ENCODE measurements at places on chromosomes 11 and 22.

DNA sequence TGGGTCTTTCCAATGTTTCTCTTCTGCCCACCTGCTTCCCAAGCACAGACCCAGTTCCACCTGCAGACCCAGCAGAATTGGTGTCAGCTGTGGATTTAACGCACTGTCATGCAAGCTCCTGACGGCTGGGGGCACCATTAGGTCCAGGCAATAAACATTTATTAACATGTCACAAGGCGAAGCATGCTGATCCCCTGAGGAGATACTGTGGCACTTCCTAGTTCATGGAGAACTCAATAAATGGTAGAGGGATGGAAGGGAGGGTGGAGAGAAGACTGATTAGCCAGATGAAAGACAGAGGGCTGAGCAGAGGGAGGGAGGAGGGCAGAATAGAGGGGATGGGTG is 68.3 kb upstream of the TSPAN18 start:
- no peak for DNase-seq

GRCh38 chr22:45938913-45939312 is 38.0 kb downstream of the WNT7B start:
- DNase-seq: no peak

DNA sequence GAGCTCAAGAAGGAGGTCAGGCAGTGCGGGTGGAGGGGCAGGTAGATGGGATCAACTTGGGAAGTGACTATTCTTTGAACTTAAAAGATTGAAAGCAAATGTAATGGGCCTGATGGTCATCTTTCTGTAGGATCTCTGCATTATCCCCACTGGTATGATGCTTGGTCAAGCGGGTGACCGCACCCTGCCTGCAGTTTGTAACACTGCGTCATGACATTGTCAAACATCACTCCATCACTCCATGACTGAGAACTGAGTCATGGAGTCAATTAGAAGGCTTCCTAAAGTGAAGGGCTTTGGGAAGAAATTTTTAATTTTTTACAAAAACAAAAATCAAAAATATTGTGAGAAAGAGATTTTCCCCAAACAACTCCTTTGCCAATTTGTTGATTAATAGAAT is 62.4 kb upstream of the BMAL1 start:
- DNase-seq: no peak

- DNase-seq: no peak
These were observed 284.7 kb downstream of the MIAT start for GRCh38 chr22:26941896-26942636.

GRCh38 chr11:75174781-75175370 is 24.0 kb downstream of the SLCO2B1 start:
- no peak for DNase-seq

GRCh38 chr11:73475549-73476095 is 99.4 kb downstream of the RELT start:
- no peak for DNase-seq

Measured in stimulated activated CD8-positive, alpha-beta memory T cell treated with anti-CD3 and anti-CD28 coated beads, Interleukin-2, amount 100 ng/mL, for 48 hours (primary cell).